Esophagus squamous epithelium (tissue), 5 donors: ENCODE measurements at places on chromosomes 3 and 15.

DNA sequence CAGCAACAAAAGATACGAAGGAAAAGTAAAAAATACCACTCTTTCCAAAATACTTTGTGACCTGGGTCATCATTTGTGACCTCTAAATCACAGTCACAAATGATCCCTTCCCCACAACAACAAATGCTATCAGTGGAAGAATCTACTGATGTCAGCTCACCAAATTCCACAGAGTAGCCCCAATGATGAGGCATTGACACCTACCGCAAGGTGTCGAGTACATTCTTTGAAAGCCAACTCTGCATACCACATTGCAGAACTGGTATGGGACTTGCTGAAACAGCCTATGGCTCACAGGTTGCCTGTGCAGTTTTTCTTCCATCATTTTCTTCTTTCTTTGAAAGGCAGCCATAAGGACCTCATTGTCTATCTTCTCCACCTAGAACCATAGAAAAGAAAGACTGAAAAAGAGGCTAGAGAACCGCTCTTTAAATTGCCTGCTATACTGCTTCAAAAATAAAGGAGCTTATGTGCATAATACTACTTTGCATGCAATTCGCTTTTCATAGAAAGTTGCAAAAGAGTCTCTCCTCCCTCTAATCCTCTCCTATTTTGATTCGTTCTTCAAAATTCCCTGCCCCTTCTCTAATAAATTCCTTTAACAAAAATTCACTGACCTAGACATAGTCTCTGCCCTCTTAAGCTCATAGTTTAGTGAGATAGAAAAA is 21.4 kb upstream of the KPNA1 start:
- peaks cover 39% of the 10 kb centered on the region for H3K36me3 ChIP-seq
- H3K27me3 ChIP-seq: no peaks in the 10 kb centered on the region
- no peak for DNase-seq
- no peak overlapping the region for H3K4me3 ChIP-seq

DNA sequence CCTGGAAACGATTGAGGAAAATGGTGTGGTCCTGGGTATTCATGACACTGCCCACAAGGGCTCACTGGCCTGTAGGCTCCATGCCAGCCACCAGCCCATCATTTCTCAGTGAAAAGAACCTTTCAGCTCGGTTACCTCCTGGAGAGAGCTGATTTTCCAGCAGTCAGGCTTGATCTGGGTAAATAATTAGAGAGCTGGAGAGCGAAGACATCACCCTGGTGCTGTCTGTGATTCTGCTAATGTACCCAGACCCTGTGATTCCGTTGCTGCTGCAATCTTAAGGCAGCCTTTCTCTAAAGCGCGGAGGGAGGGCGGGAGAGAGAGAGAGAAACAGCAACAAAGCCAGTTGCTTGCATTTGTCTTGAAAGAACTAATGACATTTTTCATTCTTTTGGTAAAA is 221.9 kb upstream of the TOPAZ1 start:
- no peak overlapping the region for H3K27ac ChIP-seq

- no peak overlapping the region for H3K27ac ChIP-seq
- no peaks in the 10 kb centered on the region for H3K27me3 ChIP-seq
- DNase-seq: no peak
Measured at GRCh38 chr3:134065252-134066157, 35.8 kb upstream of the SLCO2A1 start.

- peaks cover 65% of the 10 kb centered on the region for H3K4me1 ChIP-seq
- H3K36me3 ChIP-seq: no peaks in the 10 kb centered on the region
- no peak for DNase-seq
- peak overlapping the region; percentile 71 for H3K27ac ChIP-seq
- no peaks in the 10 kb centered on the region for H3K27me3 ChIP-seq
Measured at GRCh38 chr3:150748684-150749047, 14.3 kb downstream of the SIAH2 start.

DNA sequence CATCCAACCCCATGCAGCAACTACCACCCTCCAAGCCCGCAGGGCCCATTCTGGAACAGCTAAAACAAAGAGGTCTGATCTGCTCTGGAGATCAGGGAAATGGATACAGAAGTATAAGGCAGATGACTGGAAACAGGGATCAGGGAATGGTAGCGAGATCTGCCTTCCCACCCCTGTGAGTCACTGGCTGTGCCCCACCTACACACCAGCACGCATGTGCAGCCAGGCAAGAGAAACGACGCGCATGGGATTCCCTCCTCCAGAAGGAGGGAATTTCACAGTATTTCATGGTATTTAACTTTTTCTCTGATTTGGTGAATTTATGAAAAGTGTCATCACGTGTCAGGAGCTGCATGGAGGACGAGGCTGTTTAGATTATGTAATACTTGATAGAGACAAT is 116.7 kb downstream of the ARRDC4 start:
- no peaks in the 10 kb centered on the region for H3K36me3 ChIP-seq
- peaks cover 18% of the 10 kb centered on the region for H3K4me1 ChIP-seq
- no peak for DNase-seq
- peak overlapping the region; percentile 78 for H3K27ac ChIP-seq
- no peaks in the 10 kb centered on the region for H3K27me3 ChIP-seq

DNA sequence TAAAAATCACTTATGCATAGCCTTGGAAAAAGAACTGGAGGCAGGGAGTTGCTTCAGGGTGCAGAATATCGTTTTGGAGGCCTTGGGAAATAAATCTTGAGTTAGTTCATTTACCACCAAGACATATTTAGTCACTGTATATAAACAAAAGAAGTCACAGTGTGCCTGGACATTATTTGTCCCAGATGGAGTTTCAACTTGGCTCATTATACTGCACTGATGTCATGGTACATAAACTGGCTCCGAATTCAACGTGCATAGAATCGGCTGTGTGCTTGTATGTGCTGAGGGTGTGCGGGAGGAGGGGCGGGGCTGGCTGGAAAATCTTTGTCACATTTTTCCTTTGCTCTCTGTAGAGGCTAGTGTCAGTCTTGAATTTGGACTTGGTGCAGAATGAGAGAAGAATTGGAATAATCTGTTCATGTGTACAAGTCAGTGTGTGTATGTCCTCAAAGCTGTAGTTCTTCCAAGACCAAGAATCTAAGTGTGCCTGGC is 86.6 kb downstream of the FNDC3B start:
- H3K27me3 ChIP-seq: no peaks in the 10 kb centered on the region
- H3K4me3 ChIP-seq: no peak overlapping the region
- peaks cover 59% of the 10 kb centered on the region for H3K4me1 ChIP-seq
- no peaks in the 10 kb centered on the region for H3K36me3 ChIP-seq
- DNase-seq: no peak

- H3K36me3 ChIP-seq: no peaks in the 10 kb centered on the region
- no peaks in the 10 kb centered on the region for H3K27me3 ChIP-seq
- H3K4me1 ChIP-seq: peaks cover 5% of the 10 kb centered on the region
- H3K4me3 ChIP-seq: no peak overlapping the region
- DNase-seq: no peak
- H3K27ac ChIP-seq: no peak overlapping the region
Measured at GRCh38 chr3:140296796-140297352, 361.9 kb downstream of the CLSTN2 start.

DNA sequence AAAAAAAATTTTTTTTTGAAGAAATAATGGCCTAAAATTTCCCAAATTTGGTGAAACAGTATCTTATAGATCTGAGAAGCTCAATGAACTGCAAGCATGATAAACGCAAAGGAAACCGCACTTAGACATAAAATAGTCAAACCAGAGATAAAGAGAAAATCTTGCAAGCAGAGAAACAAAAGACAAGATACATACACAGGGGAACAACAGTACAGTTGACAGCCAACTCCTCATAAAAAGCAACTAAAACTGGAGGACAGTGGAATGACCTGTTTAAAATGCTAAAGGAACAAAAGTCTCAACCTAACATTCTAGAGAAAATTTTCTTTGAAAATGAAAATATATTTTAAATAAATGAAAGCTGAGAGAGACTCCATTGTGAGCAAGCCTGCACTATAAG is 107.5 kb downstream of the RASA2 start:
- peaks cover 79% of the 10 kb centered on the region for H3K36me3 ChIP-seq
- H3K27me3 ChIP-seq: no peaks in the 10 kb centered on the region
- H3K4me1 ChIP-seq: no peaks in the 10 kb centered on the region
- H3K27ac ChIP-seq: no peak overlapping the region
- no peak for DNase-seq
- H3K4me3 ChIP-seq: no peak overlapping the region

DNA sequence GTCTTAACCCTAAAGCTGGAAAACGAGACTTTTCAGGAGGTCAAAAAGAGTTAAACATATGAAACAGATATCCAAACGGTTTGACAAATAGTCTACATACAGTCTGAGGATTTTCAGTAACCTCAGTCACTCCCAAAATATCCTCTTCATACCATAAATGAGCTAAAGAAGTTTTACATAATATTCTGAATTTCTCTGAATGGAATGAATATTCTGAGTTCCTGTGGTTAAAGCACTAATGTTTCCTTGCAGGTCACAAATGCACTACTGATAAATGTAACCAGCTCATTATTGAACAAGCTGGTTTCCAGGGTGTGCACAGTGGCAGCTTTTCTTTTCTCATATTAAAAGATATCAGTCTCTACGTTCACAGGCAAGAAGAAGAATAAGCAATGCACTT is 137.4 kb upstream of the POU1F1 start:
- DNase-seq: no peak
- no peak overlapping the region for H3K27ac ChIP-seq
- H3K27me3 ChIP-seq: no peaks in the 10 kb centered on the region

DNA sequence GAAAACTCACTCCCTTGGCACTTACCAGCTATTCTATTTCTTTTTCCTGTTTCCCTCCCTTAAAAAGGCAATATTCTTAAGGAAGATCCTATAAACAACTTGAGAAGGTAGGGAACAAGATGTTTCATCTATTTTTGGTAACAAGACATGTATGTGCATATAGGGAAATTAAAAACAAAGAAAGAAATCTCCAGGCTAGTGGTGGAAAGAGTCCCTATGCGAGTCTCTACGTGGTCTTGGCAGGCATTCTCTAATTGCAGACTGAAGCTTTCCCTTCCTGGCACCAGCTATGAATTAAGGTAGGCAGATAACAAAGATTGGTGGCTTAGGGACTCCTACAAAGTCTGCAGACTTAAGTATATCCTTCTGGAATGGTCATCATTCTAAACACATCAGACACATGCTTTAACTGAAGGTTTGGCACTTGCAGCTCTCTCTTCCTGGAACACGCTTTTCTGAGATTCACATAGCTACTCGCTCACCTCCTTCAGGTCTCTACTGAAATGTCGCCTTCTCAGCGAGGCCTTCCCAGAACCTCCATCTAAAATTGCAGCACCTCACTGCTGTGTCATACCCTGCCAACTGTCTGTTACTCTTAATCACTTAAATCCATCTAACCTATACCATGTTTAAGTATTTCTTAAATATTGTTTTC is 336.0 kb downstream of the VGLL3 start:
- H3K36me3 ChIP-seq: no peaks in the 10 kb centered on the region
- DNase-seq: no peak
- H3K4me1 ChIP-seq: no peaks in the 10 kb centered on the region

- no peaks in the 10 kb centered on the region for H3K36me3 ChIP-seq
- DNase-seq: no peak
- no peaks in the 10 kb centered on the region for H3K4me1 ChIP-seq
Measured at GRCh38 chr3:146701246-146701645, 96.1 kb upstream of the PLSCR5 start.

- peaks cover 40% of the 10 kb centered on the region for H3K36me3 ChIP-seq
- H3K4me1 ChIP-seq: peaks cover 6% of the 10 kb centered on the region
- H3K27ac ChIP-seq: no peak overlapping the region
- H3K27me3 ChIP-seq: no peaks in the 10 kb centered on the region
- DNase-seq: no peak
- no peak overlapping the region for H3K4me3 ChIP-seq
Measured at GRCh38 chr3:10286596-10287295, 6.0 kb downstream of the GHRL start.

DNA sequence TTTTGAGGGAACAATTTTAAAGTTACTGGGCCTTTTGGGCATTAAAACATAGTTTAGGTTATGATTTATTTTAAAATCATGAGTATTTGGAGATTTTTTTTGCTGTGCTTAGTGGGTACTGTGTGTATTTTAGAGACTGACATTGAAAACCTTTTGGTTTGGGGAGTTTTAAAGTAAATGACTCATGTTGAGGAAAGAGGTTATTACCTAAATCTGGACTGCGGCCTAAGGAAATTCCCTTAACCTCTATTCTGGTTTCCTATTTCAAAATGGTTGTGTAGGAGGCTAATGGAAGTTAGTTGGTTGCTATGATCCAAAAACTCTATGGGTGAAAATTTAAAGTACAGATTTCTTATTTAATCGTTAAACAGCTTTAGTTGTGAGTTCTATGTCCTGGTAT is 57.3 kb upstream of the DPH6 start:
- no peak for DNase-seq
- no peaks in the 10 kb centered on the region for H3K4me1 ChIP-seq
- no peaks in the 10 kb centered on the region for H3K36me3 ChIP-seq
- no peak overlapping the region for H3K4me3 ChIP-seq

DNA sequence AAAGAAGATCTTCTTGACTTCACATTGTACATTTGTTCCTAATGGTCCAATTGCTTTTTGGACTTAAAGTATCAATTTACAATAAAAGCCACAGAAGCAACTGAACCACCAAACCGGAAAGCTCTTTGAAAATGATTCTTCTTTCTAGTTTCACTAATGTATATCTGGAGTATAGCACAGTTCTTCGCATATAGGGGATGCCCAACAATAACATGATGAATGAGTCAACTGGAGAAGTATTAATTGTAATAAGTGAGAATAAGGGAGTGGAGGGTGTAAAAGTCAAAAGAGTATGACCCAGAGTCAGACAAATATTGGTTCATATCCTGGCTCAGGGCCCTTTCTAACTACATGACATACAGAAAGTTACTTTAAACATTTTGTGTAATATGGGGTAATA is 425.2 kb downstream of the ZBTB20 start:
- no peaks in the 10 kb centered on the region for H3K36me3 ChIP-seq
- no peaks in the 10 kb centered on the region for H3K4me1 ChIP-seq
- DNase-seq: no peak

DNA sequence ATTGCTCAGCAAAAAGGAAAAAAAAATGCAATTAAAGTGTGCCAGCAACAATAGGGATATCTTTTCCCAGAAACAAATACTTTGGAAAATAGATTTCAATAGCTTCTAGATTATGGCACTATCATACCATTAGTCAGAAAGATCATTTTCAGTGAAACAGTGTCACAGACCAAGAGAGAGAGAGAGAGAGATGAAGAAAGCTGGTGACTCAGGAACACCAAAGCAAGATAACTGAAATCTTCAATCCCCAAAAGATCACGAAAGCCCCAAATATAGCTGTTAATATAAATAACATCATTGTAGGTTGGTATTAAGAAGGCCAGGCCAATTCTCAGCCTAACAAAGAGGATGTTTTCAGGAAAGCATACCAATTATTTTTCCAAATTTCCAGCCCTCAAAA is 57.4 kb downstream of the ZIC4 start:
- H3K36me3 ChIP-seq: no peaks in the 10 kb centered on the region
- DNase-seq: no peak
- no peak overlapping the region for H3K4me3 ChIP-seq
